ENCODE measurements at places on chromosomes 16 and 17.

DNA sequence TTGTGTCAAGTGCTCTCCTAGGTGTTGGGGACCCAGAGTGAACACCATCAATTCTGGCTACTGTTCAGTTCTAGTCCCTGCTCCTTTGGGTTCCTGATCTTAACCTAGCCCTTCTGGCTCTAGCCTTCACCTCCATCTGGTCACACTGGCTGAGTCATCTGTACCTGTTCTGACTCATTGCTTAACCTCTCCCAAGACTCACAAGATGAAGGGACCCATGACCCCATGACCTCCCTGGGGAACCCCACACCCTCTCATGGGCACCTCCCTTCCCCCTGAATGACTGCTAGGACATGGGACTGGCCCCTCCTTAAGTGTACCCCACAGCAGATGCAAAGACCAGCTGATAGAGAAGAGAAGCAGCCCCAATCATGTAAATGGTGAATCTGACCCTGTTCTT, 345.8 kb upstream of the CDH5 start:
- DNase-seq: no peak

GRCh38 chr17:21287703-21288449, 3.4 kb downstream of the MAP2K3 start:
- peak; percentile 33 for DNase-seq

DNA sequence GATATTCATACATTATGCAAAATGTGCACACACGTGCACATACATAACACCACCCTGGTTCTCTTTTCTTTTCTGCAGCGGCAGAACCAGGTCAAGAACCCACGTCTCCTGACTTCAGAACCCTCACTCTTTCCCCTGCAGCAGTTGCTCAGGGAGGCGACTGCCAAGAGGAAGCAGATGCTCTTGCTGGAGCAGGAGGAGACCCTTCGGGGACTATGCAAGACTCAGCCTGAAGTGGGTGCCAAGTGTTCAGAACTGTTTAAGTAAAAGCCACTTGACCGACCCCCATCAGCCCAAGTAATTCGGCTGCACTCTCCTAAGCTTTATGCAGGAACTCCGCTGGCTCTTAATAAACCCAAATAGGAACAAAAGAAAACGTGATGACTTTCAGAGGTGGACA, 193.8 kb downstream of the SLC39A11 start:
- no peak for DNase-seq

DNA sequence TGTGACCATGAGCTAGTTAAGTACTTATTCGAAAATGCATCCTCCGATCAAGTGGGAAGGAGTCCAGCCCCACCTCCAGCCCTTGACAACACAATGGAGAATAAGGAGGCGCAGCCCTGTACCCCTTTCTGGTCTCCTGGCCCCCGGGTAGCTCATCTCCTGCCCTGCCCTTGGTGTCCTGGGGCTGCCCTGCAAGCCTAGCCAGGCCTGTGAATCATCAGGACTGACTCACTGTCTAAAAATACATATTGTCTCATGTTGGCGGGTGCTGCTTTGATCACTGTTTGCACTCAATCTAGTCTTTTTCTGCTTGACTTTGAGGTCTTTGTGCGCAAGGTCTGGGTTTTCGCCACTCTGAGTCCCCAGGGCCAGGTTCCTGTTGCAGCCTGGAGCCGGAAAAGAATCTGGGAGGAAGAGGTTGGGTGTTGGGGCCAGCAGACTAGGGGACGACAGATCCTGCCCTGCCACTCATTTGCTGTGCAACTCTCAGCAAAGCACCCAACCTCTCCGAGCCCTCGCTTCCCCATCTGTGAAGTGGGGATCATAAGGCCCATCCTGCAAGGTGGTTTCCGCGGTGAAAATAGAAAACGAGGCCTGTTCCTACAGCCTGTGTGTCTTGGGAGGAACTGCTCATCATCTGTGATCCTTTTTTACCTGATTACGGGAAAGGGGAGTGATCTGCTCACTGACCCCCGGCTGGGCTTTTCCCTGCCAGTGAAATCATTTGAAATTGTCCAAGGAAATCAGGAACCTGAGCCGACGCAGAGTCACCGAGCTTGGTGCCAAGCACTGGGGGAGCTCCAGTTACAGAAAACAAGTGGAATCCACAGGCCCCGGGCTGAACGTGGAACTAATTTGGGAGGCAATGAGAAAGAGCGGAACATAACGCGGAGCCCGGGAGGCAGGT, 230.4 kb downstream of the PARN start:
- DNase-seq: peak; percentile 29

DNA sequence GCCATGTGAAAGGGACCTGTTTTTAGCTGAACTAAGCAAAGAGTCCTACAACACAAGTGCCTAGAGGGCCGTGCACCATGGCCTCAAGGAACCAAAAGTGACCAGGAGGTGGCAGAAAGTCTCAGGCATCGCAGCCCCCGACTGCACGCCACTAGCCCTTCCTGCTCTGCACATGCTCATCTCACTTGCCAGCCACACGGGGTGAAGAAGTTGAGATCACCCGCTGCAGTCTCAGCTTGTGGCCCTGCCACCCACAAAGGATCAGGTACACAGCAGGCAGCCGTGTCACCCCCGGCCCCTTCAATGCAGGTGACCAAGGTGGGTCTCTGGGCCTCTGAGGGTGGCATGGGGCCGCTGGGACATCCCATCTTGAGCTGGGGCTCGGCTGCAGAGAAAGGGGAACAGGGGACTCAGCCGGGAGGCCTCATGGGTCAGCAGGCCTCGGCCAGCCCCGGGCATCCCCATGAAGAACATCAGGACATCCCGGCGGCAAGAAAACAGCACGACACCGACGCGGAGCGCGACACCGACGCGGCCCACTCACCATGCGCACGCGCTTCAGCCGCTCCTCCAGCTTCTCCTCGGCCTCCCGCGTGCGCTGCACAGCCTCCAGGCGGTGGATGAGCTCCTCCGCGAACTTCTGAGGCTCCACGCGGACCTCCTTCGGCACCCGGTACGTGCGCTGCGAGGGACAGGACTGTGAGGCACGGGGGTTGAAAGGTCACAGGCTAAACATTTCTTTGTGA, 21.0 kb downstream of the PDIA2 start:
- no peak for DNase-seq

- DNase-seq: no peak
Measured at GRCh38 chr17:40326014-40326831, 17.2 kb downstream of the RARA start.

- peak; percentile 80 for DNase-seq
Measured at GRCh38 chr17:4519361-4519788, 20.7 kb downstream of the SPNS2 start.

DNA sequence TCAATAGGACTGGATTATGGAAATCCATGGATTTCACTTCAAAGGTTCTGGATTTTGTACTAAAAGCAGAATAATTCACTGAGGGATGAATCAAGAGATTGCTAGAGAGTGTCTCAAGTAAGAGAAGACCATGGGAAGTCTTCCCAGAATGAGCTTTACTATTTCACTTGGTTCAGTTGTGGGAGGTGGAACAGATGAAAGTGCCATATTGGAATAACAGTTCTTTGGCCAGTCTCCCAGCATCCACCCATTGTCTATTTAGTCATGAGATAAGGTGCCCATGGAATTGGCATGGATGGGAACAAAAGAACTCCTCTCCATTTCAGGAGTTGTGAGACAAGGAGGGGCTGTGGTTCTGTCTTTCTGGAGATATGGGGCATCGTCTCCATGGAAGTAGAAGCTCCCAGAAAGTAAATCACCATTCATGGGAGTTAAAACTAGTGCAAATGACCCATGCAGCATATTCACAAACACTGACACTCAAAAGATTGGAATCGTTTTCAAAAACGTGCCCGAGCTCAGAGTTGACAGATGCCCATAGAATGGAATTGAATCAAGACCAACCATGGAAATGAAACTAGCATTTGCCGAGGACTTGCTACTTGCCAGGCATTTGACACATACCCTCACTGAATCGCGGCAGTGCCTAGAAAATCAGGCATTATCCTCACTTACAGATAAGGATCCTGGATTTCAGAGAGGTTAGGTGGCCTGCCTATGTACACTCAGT, 36.2 kb upstream of the CLEC3A start:
- DNase-seq: no peak

DNA sequence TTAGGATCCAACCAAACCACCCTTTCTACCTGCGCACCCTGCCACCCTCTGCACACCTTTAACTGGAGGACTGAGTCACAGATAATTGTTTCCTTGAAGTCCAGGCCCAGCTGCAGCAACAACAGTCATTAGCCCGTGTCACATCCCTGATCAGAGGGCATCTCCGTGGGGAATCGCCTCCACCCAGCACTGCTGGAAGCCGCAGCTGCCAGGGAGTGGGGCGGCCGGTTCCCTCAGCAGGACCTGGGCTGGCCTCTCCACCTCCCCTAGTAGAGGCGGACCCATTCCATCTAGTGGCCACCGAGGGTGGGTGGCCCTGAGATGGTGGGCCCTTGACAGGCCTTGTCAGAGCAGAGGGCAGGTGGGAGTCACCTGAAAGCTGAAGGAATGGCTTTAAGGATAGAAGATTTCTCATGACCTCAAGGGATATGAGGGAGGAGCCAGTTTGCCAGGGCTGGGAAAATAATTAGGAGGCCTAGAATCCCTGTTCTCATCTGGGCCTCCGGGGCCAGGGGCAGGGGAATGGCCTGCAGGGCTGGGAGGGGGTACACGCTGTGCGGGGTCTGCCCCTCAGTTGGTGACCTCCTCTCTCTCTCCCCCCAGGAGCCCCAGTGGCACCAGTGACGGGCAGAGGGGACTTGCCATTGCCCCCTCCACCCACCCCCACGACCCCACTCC, 6.2 kb downstream of the PRSS53 start:
- DNase-seq: no peak

- DNase-seq: peak; percentile 73
Measured at GRCh38 chr16:67013823-67014633, 14.9 kb upstream of the CBFB start.

GRCh38 chr17:80292521-80292971, 31.9 kb downstream of the RNF213 start:
- no peak for DNase-seq

DNA sequence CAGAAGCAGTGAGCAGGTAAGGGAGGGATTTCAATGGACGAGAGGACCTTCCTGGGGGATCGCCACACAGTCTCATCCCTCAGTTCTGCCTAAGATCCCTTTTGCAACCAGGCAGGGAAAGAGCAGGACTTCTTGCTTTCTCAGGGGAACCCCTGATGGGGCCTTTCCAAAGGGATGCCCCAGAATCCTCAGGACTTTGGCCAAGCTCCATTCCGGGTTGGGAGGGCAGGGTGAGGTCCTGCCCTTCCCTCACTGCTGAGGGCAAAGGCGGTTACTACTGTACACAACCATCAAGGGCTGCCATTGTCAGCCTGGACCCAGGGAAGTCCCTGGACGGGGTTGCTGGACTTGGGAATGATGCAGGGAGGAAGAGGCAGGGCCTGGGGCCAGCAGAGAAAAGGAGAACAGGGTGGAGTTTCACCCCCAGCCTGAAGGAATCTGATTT, 9.7 kb downstream of the PRR29 start:
- DNase-seq: no peak

DNA sequence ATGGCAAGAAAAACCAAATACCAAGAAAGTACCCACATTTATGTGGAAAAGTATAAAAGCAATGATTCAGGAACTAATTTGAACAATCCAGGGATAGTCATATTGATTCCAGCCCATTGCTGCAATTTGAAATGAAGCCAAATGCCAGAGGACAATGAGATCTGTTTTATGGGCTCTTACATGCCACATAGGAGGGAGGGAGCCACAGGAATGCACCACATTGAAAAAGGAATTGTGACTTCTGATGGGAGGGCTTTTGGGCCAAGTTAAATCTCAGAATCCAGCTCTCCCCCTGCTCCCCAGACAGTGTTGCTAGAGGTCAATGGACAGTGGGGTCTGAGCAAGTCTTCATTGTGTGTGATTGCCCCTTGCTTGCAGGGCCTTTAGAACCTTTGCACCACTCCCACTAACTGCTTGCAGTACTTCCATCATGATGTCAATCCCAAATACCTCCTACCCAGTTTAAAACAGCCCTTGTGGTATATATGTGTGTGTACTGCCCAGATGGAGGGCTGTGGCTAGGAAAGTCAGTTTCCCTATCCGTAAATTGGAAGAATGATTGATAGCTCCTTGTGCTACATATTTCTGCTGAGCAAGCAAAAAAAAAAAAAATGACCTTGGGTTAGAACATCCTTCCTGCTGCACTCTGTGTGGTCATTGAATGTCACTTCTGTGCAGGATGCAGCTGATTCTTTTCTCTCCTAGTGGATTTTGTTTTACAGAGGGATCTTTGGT, 406.8 kb downstream of the UTP18 start:
- no peak for DNase-seq

- no peak for DNase-seq
Measured at GRCh38 chr16:70749681-70750601, 51.0 kb downstream of the VAC14 start.

DNA sequence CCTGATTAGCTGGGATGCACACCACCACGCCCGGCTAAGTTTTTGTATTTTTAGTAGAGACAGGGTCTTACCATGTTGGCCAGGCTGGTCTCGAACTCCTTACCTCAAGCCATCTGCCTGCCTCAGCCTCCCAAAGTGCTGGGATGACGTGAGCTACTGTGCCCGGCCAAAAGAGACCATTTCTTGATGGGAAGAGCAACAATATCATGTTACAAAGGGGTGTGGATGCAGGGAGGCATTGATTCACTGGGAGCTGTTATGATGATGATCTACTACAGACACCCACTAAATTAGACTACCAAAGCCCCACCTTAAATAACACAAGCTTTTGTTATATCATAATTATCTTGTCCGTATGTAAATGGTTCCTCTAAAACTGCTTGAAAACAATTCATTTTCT, 81.4 kb upstream of the PSMD7 start:
- DNase-seq: no peak

DNA sequence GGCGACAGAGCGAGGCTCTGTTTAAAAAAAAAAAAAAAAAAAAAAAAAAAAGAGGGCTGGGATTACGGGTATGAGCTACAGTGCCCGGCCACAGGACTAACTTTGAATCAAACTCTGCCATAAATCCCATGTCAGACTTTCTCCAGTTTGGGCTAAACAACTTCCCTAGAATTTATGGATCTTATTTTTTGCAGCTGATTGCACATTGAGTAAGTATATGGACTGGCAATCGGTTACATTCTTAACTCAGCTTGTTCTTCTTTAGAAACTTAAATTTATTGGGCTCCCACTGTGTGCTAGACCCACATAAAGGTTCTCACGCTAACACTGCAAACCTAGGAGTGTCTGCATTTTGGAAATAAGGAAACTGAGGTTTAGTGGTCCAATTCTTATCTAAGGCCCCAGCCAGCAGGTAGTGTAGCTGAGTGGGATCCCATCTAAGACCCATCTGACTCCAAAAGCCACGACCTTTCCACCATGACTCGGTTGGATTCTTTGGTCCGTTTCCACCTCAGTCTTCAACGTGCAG, 718 bp upstream of the CBFB start:
- DNase-seq: no peak

DNA sequence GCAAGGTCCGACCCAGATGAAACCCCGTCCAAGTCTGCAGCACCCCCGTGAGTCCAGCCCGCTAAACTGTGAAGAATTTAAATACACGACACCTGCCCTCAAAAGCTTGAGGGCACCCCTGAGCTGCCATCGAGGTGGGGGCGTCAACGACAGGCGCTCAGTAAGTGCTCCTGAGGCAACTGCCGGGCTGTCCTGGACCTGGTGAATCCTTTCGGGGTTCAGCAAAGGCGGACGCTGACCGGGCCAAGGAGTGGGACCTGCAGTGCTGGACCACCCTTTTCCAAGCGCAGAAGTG, 512 bp upstream of the ENDOV start:
- DNase-seq: no peak

Measured in nucleus accumbens (tissue), 56 donors.